Spinal cord (tissue), 10 donors: ENCODE measurements at places on chromosomes 11 and 22. TPM values are rescaled to one million over a fixed set of nuclear protein-coding genes. Genes with fewer than 3 reads are reported as not detected.

- DNase-seq, result no peak
Observed at GRCh38 chr11:33980897-33981296, 70.6 kb upstream of the CAPRIN1 start.

DNA sequence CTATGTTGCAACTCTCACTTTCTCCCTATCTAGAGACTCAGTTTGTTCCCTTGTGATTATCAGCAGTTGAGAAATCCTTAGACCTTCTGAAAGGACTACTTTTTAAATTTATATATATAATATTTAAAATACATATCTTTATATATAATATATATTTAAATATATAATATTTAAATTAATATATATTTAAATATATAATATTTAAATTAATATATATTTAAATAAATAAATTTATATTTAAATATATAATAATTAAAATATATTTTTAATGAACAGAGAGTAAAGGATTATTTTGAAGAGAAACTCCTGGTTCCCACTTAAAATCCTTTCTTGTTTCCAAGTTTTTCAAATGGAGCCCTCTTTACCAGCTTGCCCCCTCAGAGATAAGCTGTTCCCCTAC lies 83.7 kb upstream of the TRIM77 start:
- DNase-seq, result no peak

DNA sequence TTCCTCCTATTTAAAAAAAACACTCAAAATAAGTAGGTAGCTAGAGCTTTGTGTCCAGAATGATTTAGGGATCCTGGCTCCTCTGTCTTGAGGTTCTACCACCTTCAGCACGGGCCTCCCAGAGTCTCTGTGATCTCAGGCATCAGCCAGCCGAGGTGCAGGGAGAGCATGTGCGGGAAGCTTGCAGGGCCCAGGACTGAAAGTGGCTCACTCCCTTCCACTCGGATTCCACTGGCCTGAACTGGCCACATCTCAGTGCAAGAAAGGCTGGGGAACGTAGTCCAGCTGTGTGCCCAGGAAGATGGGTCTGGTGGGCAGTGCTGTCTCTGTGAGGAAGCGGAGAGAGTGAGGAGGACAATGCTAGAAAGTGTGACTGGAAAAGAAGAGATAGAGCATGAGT lies 68.3 kb upstream of the MYOD1 start:
- no peak for DNase-seq

GRCh38 chr11:27410272-27410671 lies 47.3 kb upstream of the CCDC34 start:
- no peak for DNase-seq

DNA sequence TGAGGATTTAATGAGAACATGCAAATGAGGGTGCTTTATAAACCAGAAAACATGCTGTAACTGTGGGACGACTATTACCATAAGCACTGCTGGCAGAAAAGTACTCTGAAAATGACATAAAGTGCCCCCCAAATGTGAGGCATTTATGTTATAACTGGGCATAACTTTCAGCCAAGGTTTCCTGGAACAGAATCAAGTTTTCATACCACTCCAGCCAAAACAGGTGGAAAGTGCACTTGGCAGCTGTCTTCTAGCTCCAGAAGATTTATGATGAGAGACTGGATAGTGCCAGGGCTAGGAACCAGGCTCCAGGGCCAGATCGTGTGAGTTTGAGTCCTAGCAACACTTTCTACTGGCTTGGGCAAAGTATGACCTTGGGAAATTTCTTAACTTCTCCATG lies 339.2 kb downstream of the TENM4 start:
- DNase-seq, result no peak

GRCh38 chr22:33920197-33920540 lies at the start of gene LARGE1:
Gene LARGE1 (minus strand): TSS chr22:33920476.
- DNase-seq, result no peak

DNA sequence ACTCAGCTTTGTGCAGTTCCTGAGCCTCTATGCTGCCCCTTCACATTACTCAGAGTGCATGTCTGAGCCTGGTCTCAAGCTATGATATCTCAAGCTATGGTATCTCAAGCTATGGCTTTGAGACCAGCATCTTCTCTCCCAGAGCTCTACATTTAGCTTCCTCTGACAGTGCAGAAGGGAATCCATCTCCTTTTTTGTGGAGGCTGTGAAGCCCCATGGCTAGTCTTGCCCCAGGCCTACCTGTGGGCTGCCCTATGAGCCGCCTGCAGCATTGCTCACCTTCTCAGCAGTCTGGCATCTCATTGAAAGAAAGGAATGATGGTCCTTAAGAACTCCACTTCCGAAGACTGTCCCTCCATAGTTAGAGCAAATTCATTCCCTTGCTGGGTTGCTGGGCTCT lies 12.6 kb downstream of the PGAP2 start:
- DNase-seq, result no peak

DNA sequence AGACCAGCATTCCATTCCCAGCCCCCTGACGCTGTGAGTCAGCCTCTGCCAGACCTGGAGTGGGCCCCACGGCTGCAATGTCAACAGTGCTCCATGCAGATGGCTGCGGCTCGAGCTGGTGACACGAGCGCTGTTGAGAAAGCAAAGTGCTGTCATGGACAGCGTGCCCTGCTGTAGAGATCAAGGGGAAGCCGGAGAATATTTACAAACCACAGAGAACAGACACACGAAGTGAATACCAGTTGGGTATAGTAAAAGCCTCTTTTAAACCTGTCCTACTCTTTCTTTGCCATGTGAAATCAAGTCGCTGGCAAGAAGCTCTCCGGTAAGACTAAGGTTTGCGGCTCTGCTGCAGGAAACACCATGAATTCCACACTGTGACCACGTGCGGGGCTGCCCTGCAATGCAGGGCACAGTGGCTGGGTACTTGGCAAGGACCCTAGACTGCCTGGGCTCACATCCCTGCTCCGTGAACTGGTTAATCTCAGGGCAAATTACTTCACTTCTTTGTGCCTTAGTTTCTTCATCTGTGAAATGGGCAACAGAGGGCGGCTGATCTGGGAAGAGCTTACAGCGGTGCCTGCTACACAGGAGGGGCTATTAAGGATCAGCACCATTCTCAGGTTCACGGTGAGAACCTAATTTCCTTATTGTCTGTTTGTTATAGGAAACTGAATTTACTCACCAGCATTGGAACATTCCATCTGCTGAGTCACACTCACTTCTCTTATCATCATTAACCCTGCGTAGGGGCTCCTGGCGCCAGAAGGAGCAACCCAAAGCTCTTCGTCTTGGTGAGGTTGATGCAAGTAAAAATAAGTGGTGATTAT lies 27.8 kb upstream of the ELFN2 start:
- no peak for DNase-seq

DNA sequence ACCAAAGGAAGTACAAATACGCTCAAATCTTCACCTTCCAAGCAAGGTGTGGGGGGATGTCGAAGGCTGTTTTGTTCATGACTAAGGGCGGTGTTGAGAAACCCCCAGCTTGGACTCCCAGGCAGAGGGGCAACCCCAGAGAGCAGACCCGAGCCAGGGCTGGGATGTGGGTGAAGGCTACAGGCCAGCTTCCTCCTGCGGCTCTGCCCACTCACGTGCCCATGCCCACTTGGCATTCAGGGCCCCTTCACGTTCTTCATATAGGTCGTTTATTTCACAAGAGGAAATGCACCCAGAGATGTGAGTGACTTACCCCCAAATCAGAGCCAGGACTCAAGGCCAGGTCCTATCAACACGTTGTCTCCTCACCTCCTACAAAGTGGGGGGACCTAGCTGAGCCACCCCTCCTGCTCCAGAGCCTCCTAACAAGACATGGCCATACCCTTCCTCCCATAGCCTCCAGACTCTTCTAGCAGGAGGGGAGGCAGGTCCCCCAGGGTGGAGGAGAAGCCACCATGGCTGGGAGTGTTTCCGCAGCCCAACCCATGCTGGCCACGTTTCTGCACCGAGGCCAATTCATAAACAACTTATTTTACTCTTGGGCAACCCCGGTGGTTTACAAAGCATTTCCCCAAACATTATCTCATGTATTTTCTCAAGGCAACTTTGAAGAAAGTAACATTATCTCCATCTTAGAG lies 22.0 kb downstream of the TMEM184B start:
- no peak for DNase-seq

DNA sequence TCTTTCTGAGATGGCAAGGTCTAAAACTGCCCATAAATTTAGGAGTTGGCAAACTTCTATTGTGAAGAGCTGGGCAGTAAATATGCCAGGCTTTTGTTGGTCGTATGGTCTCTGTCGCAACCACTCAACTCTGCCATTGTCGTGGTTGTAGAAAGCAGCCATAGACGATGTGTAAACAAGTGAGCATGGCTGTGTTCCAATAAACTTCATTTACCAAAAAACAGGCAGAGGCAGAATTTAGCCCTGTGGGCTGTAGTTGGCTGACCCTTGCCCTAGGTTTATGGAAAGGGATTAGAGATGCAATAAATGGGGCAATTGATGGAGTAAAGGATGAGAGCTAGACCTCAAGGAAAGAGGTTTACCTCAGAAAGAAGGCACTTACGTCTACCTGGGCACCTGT lies 17.6 kb downstream of the YPEL4 start:
- no peak for DNase-seq

DNA sequence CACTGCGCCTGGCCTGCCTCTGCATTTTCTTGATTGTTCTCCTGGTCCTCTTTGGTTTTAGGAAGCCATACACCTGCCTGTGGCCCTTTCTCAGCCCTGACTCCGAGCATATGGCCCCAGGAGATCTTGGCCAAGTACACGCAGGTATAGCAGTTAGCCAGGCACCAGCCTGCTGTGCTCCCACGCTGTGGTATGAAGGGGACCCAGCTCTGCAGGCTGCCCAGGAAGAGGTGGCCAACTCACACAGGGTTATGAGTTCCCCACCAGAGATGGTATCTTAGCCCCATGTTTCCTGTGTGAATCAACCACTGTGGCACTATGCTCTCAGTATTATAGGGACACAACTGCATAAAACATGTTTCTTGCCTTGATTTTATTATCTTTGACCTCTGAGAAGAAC lies 31.1 kb downstream of the SGSM3 start:
- DNase-seq, result no peak

DNA sequence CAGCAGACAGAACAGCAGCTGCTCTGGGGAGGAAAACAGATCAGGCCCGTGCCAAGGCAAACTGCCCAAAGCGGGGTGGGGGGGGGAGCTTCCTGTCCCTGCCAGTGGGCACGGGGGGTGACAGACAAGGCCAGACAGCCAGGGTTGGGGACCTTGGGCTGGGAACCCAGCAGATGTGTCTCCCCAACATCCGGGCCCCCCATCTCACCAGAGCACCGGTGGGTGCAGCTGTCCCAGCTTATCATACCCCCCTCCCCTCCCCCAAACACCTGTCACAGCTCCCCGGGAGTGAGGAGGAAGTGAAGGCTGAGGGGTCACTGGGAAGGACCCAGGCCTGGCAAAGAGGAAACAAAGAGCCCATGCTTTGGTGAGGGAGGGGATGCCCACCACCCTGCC lies 1.3 kb downstream of the PPP1R14B start:
- no peak for DNase-seq

GRCh38 chr22:23071230-23072076 lies 1.1 kb downstream of the GNAZ start:
- DNase-seq, result no peak

GRCh38 chr22:20283674-20284066 lies 15.6 kb upstream of the RTN4R start:
- no peak for DNase-seq

DNA sequence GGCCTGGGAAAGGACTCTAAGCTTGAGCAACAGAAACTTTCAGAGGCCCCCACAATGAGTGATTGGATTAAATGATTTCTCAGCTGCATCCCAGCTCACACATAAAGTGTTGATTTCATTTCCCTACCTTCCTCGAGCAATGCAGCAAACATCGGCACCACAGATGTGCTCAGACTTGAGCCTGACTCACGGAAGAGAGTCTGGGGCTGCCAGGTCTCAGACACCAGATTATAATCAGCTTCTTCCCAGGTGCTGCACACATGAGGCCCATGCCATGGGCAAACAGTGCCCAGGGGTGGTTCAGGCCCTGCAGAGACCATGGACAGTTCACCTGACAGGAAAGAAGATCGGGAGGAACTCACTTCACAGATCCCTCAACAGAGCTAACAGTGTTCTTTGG lies 226.6 kb upstream of the TENM4 start:
- no peak for DNase-seq

- no peak for DNase-seq
Observed at GRCh38 chr22:28123989-28124766, 205.1 kb upstream of the PITPNB start.

DNA sequence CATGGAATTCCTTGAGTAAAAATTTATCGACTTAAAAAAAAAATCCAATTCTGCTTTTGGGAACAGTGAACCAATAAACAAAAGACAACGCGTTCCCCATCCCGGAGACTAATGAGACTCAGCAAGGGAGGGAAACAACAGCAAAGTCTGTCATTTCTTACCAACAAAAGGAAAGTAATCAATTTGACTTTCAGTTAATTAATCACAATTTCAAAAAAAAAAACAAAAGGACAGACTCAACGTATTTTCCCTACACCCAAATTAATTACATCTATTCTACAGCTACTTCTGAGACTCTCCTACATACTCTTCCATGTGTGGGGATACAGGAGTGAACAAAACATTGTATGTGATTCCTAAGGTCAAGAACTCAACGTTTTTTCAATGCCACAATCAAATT lies 1.9 kb downstream of the RDX start:
- DNase-seq, result no peak

DNA sequence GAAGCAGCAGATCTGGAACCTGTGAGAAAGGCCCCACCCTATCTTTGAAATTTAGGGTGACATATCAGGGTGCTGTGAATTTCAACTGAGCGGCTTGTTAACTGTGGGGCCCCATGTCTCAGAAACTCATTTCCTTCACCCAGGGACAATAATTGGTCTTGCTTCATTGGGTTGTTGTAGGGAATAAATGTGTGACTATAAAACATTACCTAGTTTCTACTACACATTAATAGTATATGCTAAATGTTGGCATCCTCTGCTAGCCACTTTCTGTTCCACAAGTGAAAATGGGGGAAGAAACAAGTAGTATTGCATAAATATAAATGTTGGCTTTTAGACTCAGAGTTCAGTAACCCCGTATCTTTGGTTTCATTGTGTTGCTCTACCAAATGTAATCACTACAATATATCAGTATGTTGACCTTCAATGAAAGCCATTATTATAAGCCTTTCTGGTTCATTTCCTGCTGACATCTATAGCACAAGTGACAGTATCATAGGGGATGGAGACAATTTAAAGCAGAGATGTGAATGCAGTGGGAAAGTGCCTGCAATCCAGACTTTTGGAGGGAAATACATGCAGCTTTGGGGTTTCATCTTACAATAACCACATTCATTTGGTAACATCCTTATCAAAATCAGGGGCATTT lies 905.5 kb upstream of the RAG2 start:
- no peak for DNase-seq

PRAME gene
- total RNA-seq, result 0.30 TPM

PLAAT5 gene
- 7.0 TPM for total RNA-seq

TNNI2 gene
- 2.0 TPM for total RNA-seq

PGR gene
- total RNA-seq, result 4.9 TPM

PAMR1 gene
- 23.9 TPM for total RNA-seq

SCO2 gene
- 0.40 TPM for total RNA-seq
